ENCODE measurements at places on chromosomes 5 and 9. TPM values are rescaled to one million over a fixed set of nuclear protein-coding genes. Genes with fewer than 3 reads are reported as not detected.
A peak's percentile ranks its signal among the peaks of the same experiment; 100 is the strongest.

Gene TGFBR1
- 51.5 TPM for total RNA-seq

Gene OTP
- total RNA-seq: under 0.01 TPM

Gene ASTN2
- 4.0 TPM for total RNA-seq

Gene IFNA14
- not detected for total RNA-seq

Gene CRB2
- total RNA-seq: not detected

Gene MYMK
- not detected for total RNA-seq

Gene C9
- total RNA-seq: not detected

DNA sequence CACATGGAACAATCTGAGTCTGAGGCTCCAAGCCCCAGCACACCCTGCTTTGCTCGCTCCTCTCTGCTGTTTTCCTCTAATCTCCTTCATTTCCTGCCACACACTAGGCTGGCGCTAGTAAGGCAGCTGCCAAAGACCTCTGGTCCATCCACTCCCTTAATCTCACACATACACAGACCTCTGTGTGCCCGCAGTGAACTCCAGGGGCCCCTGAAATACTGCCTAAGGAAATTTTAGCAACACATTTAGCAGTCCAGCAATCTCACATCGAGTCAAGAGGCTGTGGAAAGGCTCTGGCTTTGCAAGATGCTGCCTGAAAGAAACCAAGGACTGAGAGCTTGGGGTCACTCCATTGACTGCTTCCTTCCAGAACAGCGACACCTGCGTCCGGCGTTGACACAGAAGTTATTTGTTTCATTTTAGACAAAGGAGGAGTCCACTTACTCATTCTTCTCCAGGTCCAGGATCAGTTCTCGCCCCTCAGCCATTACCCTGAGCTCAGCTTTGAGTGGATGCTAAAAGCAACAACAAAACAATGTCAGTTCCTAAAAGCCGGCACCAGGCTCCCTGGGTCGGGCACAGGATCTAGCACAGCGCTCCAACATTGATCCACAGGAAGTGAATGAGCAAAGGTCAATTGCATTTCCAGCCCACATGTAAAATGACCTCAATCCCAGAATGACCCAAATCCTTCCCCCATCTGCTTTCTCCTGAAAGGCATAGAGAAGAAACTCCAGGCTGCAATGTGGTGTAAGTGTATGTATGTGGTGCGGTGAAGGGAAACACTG lies 11.5 kb downstream of the ADAM19 start:
- DNase-seq: peak; percentile 78

DNA sequence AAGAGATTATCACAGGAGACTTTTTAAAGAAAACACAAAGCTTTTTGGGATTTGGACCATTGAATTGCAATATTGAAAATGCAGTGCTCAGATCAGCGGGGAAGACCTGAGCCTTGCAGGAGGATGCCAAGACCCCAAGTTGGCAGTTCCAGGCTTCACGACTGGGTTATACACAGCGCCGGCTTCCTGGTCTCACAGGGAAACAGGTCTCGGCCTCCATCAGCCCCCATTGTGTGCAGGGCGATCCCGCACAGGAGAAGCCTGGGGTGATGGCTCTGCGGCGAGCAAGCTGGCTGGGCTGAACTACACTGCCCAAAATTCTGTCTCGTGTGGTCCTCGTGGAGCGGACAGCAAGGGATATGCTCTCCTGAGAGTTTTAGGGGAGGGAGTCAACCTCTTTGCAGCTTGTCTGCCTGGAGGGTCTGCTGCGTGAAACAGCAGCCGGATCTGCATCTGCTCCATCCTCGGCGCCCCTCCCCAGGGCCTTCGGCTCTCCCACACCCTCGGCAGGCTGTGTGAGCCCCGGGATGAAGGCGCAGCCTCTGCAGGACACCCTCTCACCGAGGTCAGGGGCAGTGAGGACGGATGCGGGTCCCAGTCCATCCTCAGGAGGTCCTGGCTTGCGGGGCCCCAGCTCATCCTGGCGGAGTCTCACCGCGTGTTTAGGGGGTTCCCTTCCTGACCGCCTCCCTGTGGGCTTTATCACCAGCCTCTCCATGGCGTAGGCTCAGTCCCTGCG lies 60.6 kb downstream of the NSUN2 start:
- DNase-seq: no peak

DNA sequence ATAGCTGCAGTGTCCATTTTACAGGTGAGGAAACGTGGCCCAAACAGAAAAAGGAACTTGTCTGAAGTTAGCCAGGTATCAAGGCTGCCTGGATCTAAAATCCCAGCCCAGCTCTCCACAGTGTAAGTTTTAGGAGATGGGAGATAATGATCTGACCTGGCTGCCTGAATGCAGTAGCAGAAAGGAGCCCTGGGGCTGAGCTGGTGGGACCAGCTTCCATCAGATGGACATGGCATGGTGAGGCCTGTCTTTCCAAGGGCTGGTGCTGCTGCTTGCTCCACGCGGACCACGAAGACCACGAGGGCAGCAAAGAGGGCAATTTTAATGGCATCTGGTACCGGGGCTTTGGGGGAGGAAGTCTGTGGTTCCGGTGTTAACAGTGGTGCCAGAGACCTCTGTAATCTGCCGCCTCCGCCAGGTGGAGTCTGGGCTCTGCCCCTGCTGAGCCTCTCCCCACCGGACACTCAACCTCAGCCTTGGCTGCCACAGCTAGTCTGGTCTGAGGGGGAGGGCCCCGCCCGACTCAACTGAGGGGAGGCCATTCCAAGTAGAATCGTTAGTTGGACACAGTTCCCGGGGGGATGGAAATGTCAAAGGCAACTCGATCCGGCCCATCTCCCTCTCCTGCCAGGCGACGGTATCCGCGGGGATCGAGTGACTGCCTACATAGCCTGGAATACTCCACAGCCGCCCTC lies 650 bp downstream of the MYORG start:
- DNase-seq: peak; percentile 49

DNA sequence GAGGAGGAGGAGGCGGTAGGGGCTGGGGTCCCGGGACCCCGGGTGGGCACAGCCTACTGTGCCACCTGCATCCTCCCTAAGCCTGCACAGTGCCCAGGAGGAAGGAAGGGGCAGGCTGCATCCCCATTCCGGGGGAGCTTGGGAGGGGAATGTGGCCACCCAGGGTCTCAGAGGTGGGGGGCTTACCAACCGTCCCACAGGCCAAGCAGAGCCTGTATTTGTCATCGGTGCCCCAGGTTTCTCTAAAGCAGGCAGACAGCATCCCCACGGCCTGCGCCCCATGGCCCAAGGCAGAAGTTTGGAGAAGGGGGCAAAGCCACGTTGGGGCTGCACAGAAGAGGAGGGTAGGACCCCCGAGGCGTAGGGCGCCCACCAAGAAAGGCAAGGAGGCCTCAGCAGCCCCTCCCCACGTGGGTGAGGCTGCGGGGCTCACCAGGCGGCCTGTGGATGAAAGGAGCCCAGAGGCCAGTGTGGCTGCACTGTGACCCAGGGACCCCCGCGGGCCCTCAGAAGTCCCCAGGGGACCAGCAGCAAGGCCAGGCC lies 507 bp upstream of the GPSM1 start:
- no peak for DNase-seq

DNA sequence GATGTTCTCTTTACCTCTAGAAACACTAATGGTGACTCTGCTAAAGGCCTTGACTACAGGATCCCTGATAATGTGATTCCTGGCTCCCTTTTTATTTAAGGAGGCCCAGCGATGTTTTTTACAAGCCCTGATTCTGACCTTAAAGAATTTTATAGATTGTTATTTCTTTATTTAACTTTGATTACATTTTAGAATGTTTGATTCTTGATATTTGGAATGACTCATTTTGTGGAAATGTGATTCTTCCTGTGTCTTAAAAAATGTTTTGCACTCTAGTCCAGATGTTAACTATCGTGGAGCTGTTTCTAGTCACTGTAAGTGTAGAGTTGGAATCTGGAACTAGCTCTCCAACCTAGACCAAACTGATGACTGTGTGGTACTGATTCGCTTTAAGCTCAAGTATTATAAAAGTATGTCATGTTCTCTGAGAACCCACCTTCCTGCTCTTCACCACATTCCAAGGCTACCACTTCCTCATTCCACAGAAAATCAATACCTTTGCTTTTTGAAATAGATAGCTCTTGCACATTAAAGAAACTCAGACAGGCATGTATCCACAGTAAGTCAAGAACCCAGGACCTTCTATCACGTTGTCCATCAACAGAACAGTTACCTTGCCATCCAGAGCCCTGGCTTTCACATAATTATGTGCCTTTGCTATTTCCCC lies 65.2 kb downstream of the JMY start:
- no peak for DNase-seq

DNA sequence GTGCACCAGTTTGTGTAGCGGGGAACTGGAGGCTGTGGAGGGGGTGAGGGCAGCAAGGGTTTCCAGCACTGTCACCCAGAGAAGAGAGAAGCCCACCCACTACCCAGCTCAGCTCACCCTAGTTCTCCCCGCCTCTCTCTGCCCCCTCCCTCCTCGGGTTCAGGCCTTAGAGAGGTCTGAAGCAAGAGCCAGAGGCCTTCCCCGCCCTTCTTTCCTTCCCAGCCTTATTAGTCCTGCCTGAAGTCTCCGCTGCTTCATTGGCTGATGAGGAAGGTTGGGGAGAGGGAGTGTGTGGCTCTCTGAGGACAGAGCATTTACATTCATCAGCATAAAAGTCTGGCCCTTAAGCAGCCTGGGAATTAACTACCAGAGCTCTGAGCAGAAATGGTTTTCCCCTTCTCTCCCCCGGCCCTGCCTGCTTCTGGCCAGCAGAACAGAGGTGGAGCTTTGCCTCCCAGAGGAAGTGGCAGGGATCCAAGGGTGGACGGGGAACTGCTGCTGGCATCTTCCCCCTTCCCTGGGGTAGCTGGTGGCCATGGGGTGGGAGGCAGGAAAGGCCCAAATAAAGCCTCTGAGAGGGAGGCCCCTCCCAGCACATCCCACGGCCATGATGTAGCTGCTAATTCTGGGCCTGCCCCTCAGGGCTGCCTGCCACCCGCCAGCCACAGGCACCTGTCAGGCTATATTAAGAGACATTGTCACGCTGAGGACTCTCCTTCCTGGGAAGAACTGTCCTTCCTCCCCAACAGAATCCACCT lies 4.1 kb downstream of the DNAJB5 start:
- DNase-seq: peak; percentile 34

- no peak for DNase-seq
Observed at GRCh38 chr5:159310511-159310910, 19.8 kb downstream of the IL12B start.

GRCh38 chr5:38645508-38645907 lies 89.1 kb upstream of the LIFR start:
- DNase-seq: peak; percentile 20

- DNase-seq: no peak
Observed at GRCh38 chr5:175381130-175381529, 62.9 kb downstream of the DRD1 start.

DNA sequence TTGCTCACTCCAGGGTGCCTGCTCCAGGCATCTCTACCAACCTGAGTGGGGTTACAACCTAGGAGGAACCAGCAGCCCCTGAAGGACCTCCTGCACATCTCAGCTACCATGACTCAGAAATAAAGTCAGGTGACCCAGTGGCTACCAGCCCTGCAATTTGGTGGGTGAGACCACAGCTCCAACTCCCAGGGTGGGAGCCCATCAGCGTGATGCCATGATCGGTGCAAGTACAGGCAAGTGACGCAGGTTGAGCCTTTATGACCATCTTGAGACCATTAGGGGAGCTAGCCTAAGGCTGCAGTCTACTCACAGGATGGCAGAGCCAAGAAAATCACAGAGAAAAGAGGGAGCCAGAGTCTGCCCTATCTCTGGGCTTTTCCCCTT lies 8.6 kb downstream of the SEPTIN8 start:
- DNase-seq: no peak

- DNase-seq: no peak
Observed at GRCh38 chr9:31259824-31260223, 1124.6 kb upstream of the ACO1 start.

- DNase-seq: no peak
Observed at GRCh38 chr9:128729766-128730517, 6.0 kb upstream of the ZDHHC12 start.

- no peak for DNase-seq
Observed at GRCh38 chr5:71834601-71835000, 115.5 kb downstream of the CARTPT start.

- peak; percentile 53 for DNase-seq
Observed at GRCh38 chr5:107604990-107605389, 65.7 kb downstream of the EFNA5 start.

DNA sequence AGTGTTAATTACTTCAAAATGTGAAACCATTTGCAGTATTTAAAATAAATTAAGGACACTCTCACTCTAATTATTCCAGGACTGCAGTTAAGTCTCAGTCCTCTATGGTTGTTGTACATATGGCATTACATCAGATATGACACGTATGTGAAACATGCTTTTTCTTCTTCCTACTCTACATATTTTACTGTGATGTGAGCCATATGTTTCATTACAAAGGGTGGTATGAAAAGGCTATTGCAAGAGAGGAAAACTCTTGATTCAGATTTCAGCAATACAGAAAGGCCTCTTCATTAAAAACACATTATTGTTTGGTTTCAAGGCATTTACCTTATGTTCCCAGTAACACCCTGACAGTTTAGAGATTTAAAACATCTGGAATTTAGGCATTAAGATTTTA lies 964.5 kb upstream of the DMAC1 start:
- DNase-seq: no peak

DNA sequence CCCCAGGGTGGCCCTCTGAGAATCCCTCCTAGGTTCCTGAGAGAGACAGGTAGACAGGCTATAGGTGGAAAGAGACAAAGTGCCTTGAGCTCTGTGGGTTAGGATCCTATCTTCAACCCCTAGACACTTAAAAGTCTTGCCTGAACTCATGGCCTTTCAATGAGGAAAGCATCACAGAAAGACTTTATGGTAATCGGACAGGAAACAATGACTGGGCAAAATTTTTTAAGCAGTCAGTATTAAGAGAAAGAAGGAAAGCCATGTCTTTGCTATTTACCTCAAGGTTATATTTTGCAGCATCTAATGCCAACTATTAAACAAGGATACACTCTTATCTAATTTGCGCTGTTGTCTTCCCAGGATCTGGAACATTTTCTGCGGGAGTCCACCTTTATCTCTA lies 93.2 kb downstream of the PCSK1 start:
- DNase-seq: no peak

DNA sequence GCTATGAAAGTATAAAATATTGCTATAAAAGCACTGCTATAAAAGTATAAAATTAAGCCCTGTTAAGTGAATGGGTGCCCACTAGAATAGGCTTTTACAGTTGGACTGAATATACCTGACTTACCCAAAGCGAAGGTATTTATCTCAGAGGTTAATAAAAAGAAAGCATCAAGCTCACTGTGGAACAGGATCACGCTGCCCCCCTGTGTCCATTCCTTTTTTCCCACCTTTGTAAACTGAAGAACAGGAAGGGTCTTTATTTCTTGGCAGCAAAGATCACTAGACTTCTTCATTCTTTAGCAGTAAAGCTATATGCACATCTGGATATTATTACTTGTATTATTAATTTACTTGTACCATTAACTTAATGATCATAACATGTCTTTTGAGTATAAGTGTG lies 22.1 kb upstream of the PLPP6 start:
- DNase-seq: no peak

- no peak for DNase-seq
Observed at GRCh38 chr5:180454752-180455151, 39.4 kb upstream of the CNOT6 start.

Data from RPMI7951 (cell line).